ENCODE measurements at places on chromosomes 3 and 15.

GRCh38 chr15:60374628-60375081 lies 23.1 kb downstream of the ANXA2 start:
- DNase-seq = no peak

- DNase-seq = no peak
These were observed 442.9 kb downstream of the ERC2 start for GRCh38 chr3:56025326-56025725.

DNA sequence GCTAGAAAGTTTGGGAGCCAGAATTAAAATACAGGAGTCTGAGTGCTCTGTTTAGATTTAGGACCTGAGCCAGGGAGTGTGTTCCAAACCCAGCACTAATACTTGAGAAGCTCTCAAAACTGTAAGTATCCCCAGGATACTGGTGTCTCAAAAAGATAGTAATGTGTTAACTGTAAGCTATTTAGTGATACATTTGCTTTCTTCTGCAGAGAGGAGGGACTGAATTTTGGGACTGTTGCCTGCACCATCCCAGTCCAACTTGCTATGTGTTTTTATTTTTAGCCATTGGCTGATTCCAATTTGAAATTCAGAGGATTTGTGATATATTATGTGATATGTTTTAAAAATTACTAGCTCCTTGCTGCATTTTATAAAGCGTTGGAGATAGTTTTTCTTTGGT lies 31.5 kb downstream of the UBE2E1 start:
- no peak for DNase-seq

GRCh38 chr3:196640297-196641018 lies 964 bp downstream of the NRROS start:
- no peak for DNase-seq

DNA sequence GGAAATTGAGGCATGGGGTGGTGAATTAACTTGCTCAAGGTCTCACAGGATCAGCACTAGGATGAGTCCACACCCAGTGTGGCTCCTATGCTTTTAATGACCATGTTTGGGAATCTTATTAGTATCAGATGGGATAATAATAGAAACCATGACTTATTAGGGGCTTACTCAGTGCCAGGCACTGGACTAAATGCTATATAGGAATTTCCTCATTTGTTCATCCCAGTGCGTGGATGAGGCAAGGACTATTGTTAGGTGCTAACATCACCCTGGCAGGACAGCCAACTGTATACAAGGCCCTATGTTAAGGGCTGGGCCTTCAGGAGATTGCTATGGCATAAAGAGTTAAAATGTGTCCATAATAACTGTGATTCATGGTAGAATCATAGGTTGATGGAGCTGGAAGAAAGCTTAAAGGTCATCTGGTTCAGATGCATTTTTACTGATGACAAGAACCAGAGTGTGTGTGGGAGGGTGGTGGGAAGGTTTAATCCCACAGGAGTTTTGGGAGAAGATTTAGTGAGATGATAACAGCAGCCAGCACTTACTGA lies 4.7 kb upstream of the FEM1B start:
- DNase-seq = no peak

DNA sequence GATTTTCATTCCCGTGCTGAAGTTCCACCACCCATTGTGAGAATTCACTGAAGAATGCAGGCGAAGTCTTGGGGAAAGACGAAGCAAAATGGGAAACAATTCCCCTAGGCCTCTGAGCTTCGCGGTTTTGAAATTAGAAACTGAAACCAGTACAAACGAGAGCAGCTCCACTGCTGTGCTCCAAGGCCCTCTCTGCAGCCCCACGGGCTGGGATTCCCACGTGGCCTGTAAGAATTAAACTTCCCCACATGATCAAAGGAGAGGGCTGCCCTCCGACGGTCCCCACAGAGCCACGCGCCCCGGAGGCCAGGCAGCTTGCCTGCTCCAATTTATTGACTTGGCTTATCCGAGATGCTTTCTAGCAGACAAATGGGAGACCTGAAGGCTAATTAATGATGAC lies 144.0 kb downstream of the GREM1 start:
- peak; percentile 57 for DNase-seq

- no peak for DNase-seq
These were observed 585.9 kb downstream of the OTOL1 start for GRCh38 chr3:162082516-162082915.

- DNase-seq = no peak
These were observed 12.0 kb upstream of the PIK3CA start for GRCh38 chr3:179136195-179136594.

DNA sequence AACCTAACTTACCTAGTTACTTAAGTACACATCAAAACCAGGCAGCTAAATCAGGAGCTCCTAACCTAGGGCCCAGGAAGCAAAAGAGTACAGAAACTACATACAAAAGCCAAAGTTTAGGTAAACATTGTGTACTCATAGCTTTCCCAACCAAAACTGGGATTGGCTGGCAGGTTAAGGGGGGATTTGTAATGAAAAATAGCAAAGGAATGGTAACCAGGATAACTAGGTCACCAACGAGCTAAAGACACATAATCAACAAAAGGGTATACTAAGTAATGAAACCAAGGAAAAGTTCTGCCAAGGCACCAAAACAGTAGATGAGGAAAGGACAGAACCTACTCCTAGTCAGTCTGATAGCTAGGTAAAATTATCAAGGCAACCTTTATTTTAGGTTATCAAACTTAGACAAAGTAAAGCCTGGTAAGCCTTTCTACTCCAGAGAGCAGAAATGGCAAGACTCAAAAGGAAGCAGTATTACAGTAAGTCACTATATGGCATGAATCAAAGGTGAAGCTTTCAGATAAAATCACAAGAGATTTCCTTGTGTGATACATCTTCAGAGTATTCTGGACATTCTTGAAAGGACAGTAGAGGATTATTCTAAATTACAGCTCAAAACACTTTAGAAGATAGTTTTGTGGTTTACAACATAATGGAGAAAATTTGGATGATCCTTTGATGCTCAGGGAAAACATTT lies 10.2 kb downstream of the TRA2B start:
- DNase-seq = no peak

GRCh38 chr3:11306817-11307589 lies 34.8 kb downstream of the ATG7 start:
- no peak for DNase-seq

DNA sequence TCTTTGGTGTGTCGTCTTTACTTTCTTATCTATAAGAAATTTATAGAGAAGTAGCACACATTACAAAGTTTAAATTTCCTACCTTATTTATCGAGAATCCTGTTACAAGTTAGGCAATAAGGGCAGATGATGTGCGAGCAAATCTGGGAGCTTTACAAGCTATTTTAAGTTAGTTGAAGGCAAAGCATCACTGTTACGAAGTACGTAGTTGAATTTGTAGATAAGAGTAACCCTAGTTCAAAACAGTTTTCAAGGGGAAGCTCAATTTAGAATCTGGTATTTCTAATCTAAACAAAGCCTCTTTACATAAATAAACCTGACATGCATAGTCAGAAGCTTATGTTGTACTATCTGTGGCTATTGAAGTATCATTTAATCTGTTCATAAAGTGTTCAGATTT lies 8.4 kb downstream of the KBTBD8 start:
- no peak for DNase-seq

GRCh38 chr3:152458376-152459117 lies 189.8 kb downstream of the MBNL1 start:
- no peak for DNase-seq

DNA sequence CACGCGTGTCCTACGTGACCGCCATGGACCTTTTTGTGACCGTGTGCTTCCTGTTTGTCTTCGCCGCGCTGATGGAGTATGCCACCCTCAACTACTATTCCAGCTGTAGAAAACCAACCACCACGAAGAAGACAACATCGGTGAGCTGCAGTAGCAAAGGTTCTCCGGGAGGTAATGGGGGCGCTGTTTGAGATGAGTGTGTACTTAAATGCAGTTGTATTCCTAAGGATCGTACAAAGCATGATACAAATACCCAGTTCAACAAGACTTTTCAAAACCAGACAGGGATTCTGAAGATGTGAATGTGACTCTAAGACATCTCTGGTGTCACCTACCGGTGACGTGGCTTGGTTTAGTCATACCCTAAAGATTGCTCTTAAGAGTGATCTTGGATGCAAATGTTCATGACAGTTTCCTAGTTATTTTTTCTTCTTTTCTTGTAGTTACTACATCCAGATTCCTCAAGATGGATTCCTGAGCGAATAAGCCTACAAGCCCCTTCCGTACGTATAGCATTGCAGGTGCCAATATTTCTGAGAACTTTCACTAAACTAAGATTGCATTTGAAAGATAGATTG lies 556.6 kb downstream of the GABRG3 start:
- no peak for DNase-seq

- DNase-seq = no peak
These were observed 178.1 kb downstream of the POTEB3 start for GRCh38 chr15:21261965-21262850.
